ENCODE measurements at places on chromosomes 12 and 14.

DNA sequence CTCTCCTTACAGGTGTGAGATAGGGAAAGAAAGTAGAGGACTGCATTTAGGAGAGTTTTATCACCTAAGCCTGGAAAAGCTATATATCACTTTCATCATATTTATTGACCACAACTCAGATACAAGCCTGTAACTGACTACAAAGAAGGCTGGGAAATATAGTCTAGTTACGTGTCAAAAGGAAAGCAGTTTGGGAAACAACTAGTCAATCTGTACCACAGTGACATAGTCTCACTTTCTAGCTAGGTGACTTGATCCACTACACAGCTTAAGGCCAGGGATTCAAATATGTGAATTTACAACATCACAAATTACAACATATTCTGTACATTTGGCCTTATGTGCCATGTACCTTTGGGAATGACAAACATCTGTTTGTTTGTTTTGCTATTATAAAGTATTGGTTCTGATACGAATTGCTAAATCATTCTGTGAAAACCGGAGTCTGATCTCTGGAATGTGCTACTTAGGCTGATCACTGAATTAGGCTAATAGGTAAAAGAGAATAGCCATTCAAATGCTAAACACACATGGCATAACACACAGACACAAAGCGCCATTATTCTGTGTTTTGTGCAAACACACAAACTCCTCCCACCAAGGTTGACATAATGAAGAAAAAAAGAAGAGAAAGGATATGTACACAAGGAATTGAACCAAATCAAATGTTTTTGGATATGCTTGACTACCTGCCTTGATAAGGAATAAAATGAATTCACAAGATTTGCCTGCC is 279.8 kb downstream of the DUSP6 start:
- DNase-seq: no peak

DNA sequence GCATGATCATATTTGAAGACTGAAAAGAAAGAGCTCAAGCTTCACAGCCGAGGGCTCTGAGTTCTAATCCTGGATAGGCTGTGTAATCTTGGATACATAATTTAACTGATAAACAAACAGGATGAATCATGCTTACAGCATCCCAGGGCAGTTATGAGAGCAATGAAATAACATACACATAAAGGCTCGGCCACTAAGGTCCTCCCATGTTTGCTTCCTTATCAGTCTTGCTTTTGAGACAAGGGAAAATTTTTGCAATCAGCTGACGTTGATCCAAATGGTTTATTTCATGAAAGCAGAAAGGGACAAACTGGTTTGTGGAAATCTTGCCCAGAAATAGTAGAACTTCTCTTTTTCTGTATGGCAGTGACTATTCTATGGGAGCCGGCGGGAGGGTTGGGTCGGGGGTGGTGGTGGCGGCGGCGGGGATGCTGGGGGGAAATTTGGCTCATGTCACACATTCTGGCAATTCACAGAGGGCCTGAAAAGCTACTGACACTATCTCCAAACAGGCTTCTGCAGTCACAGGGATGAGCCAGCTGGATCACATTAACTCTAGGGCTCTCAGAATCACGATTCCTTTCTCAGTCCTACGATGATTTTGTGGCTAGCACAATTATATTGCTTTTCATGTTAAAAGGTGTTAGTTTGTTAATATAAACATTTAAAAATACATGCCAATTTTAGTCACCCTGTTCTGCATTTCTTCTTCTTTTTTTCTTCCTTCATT is 124.5 kb downstream of the SLC8A3 start:
- no peak for DNase-seq

DNA sequence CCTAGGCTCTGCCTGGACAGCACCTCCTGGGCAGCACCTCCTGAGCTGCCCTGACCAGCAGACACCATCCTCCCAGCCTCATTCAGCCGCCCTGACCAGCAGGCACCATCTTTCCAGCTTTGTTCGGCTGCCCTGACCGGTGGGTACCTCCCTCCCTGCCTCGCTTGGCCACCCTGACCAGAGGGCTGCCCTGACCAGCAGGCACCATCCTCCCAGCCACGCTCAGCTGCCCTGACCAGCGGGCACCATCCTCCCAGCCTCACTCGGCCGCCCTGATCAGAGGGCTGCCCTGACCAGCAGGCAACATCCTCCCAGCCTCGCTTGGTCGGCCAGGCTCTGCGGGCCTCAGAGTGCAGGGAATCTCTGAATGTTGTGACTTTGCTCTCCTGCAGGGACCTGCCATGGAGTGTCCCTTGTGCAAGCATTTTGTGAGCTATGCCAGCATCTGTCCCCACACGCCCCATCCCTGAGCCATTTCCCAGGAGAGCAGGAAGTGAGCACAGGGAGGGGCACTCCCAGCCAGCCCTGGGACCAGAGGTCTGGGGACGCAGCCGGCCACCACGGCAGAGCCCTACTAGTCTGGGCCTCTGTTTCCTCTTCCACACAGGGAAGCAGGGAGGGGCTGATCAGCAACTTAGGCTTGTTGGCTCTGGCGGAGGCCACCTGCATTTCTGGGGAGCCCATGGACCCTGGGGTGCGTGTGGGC is 265.5 kb downstream of the SEC23A start:
- no peak for DNase-seq

GRCh38 chr12:102022286-102022685 is 39.5 kb downstream of the WASHC3 start:
- no peak for DNase-seq

DNA sequence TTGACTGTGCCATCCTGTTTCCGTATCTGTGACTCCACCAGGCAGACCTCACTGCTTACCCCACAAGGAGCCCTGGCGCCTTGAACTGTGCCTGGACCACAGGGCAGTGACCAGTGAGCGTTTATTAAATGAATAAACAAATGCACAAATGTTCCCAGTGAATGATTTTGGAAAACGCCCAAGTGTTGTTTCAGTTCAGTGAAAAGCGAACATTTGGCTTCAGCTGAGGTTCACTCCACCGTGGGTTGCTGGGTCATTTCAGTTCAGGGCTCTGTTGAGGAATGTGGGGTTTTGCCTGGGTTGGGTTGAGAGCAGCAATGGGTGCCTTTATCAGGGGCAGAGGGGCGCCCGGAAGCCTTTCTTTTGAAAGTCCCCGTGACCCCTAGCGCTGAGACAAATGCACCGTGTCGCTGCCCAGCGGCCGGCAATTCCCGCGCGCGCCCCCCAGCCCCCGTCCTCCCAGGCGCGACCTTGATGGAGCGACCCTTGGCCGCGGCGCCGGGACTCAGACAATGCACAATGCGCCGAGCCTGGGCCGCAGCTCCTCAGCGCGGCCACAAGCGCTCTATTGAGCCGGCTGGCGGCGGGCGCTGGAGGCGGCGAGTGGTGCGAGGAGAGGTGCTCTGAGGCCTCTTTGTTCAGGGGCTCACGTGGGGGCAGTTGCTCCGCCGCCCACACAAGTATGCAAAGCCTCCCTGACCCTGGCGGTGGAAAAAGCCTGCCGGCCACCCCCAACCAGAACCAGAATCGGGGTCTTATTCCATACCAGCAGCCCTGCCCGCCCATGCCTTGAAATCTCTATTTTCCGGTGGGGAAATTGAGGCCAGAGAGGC is 40.5 kb upstream of the CLMN start:
- DNase-seq: no peak
